ENCODE measurements at places on chromosomes 3 and 15.

DNA sequence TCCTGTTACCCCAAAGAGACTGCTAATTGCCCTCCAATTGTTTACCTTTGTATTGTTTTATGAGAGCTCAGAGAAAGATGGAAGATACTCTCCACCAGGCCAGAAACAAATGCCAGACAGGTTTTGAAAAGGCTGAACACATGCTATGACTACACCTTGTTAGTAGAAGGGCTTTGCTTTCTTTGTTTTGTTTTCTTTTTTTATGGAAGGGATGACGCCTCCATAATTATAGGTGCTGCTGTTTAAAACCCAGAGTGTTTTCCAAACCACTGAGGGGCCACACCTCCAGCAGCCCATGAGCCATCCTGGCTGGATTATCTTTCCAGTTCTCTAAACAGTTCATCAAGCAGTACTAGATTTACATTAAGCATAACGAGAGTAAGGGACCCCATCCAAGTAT is 5.6 kb upstream of the FOXP1 start:
- no peak for DNase-seq

DNA sequence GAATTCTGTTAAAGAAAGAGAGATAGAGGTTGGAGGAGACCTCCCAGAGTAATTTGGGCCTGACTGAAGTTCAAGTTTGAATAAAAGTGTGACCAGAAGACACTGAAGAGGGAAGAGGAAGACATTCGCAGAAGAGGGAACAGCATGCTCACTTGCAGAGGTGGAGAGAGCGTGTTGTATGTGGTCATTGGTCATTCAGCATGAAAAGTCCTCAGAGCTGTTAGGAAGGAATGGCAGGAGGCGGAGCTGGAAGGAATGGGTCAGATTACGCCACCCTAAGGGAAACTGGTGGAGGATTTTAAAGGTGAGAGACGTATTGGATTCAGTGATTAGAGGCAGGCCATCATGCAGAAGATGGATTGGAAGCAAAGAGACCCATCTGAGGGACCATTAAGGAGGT is 41.6 kb downstream of the IQCH start:
- peak; percentile 2 for DNase-seq

DNA sequence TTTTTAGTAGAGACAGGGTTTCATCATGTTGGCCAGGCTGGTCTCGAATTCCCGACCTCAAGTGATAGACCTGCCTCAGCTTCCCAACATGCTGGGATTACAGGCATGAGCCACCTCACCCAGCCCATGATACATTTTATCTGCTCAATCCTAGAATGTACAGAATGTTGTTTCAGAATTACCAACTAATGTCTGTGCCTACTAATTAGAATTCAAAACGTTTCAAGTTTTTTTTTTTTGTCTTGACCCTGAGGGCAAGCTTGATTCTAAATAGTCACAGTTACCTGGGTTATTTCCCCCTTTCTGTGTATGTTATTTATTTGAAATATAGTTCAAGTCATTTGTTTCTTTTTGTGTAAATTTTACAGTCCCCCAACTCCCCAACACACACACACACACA is 5.3 kb upstream of the KIF23 start:
- no peak for DNase-seq

DNA sequence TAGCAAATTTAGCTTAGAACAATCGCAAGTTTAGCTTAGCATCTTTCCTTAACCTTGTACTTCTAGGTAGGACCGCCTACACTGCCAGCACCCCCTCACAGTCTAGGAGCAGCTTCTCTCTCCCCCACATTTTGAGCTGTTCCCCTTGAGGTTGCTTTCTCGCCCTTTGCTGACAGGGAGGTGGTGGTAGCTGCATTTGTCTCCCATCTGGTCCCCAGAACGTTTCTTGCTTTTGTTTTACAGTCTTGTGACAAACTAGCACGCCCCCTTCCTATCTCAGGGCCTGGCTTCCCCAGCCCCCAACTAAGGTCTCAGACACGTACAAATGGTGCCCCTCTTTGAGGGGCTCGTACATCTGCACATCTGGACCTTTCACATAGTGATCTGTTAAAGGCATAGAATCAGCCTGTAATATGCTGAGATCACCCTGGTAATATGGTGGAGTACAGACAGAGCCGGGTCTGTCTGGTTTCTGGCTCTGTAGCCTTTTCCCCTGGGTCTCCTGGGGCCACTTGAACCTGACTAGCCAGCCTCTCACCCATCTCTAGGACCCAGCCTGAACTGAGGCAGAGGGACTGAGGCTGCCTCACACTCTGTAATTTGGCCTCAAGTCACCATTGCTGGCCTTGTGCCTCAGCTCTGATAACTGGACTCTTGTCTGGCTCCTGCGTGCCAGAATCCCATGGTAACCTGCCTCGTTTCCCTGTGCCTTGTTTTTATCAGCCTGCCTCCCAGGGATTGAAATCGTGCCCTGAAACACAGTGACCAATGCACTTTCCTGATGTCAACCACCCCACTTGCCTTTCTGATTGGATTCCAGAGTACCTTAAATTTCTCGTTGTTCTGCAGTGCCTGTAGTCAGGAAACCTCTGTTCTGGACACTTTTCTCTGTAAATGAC is 27.7 kb downstream of the CRTC3 start:
- DNase-seq: no peak

- no peak for DNase-seq
Measured at GRCh38 chr15:89436560-89437311, 59.6 kb downstream of the RHCG start.

GRCh38 chr15:77991029-77991406 is 86.5 kb downstream of the TBC1D2B start:
- DNase-seq: no peak

GRCh38 chr15:36899696-36900095 is 200.7 kb downstream of the MEIS2 start:
- DNase-seq: no peak

- no peak for DNase-seq
Measured at GRCh38 chr3:113002679-113003078, 11.9 kb downstream of the GTPBP8 start.

DNA sequence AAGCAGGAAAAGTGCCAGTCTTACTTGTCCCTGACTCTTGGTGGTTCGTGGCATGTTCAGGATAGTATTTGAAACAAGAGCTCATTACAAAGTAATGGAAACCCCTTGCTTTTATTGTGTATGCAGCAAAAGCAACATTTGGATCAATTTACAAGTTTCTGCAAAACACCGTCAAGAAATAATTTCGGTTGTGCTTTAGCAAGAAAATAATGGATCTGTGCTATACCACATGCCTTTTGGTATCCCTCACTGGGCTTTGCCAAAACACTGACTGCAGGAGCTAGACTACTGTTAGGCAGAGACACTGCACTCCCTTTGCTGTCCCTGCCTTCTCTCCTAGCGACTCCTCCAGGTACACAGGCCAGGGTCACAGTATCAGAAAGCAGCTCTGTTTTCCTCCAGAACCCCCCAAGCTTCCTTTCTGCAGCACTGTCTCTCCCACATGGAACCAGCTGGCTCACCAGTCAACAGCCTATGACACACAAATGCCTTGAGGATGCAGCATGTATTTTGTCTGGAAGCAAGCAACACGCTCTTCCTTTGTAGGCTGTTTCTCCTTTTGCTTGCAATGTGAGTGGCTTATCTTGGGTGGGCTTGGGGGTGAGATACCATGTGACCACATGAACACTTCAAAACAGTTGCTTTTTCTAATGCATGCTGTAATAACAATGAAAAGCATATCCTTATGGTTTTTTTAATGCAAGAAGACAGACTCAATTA is 111.4 kb downstream of the PGPEP1L start:
- peak; percentile 84 for DNase-seq

DNA sequence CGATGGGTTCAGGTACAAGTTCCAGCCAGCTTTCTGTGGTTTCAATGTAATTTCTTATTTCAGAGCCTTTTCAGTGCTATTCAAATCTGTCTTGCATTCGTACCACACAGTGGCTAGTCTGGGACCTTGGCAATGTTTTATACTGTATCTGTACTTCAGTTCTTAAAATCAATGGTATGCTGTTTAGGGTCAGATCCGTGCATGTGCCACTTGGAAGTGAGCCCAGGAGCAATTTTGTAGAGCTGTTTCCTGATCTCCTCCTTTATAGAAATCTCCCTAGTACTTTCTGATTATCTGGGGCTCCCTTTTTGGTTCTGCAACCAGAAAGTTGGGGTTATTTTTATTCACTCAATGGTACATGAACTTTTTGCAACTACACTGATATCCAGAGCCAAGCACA is 59.5 kb upstream of the NDUFB4 start:
- DNase-seq: no peak

GRCh38 chr15:72375501-72375845 is 341 bp downstream of the HEXA start:
- peak; percentile 40 for DNase-seq

GRCh38 chr3:4245671-4246070 is 57.5 kb upstream of the SETMAR start:
- DNase-seq: no peak

GRCh38 chr3:75176937-75177336 is 487.2 kb upstream of the FRG2C start:
- DNase-seq: no peak

DNA sequence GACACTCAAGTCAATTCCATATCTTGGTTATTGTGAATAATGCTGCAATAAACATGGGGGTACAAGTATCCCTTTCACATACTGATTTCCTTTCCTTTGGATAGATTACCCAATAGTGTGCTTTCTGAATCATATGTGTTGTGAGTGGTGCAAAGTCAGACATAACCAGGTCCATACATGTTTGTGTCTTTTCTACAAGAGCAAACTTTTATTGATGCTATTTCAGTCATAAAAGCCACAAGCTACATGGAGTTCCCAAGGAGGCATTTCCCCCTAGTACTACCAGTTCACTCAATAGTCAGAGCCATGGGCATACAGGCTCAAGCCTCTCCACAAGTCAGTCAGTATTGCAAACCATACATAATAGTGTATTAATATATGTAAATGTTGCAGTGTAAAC is 10.1 kb downstream of the CEP63 start:
- DNase-seq: peak; percentile 96

DNA sequence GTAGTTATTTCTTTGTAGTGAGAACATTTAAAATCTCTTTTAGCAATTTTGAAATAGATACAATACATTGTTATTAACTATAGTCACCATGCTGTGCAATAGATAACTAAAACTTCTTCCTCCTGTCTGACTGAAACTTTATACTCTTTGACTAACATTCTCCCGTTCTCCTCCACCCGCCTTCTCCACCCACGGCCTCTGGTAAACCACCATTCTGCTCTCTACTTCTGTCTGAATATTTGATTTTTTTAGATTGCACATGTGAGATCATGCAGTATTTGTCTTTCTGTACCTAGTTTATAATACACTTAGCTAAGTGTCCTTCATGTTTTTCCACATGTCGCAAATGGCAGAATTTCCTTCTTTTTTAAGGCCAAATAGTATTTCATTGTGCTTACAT is 72.8 kb upstream of the RBM5 start:
- DNase-seq: no peak

GRCh38 chr15:98893401-98893800 is 114.2 kb downstream of the PGPEP1L start:
- no peak for DNase-seq

DNA sequence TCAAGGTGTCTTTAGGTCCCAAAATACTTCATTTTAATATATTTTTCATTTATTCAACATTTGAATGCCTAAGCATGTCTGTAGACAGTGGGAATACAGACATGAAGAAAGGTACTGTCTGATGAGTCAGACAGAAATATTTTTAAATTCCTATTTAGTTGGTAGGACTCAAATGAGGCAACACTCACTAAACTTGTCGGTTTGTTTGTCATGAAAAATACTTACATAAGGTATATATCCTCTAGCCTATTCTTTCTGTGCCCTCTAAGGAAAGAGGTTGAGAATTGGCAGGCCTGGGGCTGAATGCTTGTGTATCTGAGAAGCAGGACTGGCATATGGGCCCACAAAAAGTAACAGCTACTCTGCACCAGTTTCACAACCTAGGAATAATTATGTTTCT is 423.6 kb upstream of the MDFIC2 start:
- DNase-seq: peak; percentile 88

DNA sequence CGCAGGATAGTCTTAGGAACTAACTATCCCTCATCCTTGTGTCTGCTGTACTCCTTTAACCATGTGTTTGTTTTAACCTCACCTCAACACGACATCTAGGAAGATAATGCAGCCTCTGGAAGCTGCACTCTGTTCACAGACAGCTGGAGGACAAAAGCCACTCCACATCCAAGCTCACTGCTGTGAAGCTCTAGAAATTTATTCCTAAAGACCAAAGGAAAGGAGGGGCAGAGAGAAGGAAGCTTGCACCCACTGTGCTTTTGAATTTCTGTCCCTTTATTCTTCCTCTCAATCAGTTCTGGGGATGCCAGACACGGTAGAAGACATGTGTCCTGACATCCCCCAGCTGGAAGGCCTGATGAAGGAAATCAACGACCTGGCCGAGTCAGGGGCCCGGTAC is 182.9 kb upstream of the CHRM5 start:
- no peak for DNase-seq

DNA sequence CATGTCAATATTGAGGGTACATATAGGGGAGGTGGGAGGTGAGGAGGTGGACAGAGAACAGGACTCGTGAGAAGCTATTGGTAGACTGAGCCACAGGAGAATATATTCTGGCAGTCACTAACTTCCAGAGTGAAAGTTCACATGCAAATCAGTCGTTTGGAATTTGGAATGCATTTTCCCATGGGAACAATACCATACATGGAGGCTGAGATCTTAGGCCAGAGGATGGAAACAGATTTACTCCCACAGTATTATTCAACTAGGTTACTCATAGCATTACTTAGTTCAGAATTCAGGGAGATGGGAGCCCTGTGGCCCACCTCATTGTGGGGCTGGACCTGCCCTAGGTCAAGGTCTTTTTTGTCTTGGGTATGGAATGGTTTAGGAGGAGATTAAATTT is 36.4 kb upstream of the ABHD2 start:
- no peak for DNase-seq

DNA sequence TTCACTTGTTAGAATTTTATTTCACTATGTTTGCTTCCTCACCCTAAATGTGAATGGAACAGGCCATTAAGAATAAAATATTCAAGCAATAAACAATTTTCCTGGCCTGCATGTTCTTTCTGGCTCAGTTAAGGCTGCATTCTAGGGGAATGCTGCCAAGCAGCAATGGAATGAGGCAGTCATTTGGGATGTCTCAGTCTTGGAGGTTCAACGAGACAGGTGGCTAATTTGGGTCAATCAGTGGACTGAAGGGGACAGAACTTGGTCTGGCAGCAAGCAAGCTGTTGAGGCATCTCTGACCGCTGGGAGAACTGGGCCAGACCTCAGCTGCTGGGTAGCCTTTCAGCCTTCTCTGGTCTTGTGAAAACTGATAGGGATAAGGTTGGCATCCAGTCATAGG is 241.6 kb downstream of the NLGN1 start:
- no peak for DNase-seq

GRCh38 chr3:46943237-46944187 is 33.0 kb downstream of the CCDC12 start:
- DNase-seq: peak; percentile 86

DNA sequence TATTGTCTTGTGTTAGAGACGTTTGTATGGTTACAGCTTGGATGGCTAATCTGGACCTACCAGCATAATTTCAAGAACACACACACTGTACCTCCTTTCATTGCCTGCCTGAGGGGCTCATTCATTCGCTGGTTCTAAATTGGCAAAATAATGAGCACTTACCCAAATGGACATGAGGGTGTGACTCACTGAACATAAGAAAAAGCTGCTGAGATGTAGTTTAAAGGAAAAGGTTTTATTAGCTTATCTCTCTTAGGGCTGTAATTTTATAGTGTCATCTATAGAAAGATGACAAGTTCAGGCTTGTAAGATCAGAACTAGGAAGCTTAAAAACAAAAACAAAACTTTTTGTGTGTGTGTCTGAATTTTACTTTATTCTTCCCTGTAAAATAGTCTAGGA is 120.7 kb upstream of the WNT7A start:
- peak; percentile 86 for DNase-seq

Measured in bronchial epithelial cell (primary cell).